ENCODE measurements at places on chromosomes 7 and 10.

DNA sequence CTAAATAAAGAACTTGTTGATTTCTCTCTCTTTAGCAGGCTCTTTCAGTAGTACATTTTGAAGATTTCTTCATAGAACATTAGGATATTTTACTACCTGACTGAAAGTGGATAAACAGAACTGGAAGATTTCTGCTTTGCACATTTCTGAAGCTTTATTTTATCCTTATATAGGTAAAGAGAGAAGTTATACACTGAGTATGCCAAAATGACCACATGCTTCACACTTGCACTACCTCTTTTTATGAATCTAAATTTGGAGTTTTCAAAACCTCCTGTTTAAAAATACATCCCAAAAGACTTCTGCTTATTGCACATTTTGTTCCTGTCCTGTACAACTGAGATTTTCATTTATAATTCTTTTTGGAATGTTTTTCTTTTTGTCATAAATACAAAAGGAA lies 197.4 kb upstream of the PRPS1L1 start:
- DNase-seq, result peak; percentile 27

DNA sequence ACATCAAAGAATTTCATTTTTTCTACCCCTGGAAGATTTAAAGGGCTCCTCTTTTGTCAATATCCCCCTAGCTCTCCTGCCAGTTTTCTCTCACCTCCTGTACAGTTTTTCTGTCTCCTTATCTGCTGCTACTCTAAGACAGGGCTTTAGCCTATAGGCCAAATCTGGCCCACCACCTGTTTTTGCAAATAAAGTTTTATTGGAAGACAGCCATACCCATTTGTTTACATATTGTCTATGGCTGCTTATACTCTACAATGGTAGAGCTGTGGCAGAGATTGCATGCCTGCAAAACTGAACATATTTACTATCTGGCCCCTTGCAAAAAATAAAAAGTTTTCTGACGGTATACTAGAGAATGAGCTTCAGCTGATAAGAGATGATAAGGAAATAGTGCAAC lies 37.4 kb upstream of the GARS1 start:
- DNase-seq, result no peak

DNA sequence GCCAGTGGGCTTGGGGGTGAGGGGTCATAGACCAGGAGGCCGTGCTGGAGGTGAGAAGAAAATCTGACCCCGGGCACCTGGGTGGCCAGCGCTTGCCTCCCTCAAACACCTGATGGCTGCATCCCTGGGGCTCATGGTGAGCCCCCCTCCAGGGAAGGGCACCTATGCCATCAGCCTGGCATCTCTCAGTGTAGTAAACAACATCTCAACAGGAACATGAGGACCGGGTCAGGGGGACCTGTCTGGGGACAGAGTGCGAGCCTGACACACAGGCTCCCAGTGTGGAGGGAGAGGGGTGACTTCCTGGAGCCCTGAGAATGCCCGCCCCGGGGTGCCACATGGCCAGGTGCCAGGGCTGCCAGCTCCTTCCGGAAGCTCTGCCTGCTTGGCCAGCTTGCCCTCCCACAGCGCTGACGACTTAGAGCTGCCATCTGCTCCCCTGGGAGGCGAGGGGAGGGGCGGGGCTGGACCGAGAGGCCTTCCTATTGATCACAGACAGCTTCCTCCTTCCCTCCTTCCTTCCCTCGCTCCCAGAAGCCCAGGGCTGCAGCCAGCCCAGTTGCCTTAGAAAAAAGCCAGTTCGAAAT lies 12.3 kb downstream of the STX1A start:
- no peak for DNase-seq

GRCh38 chr7:673681-674453 lies 52.6 kb upstream of the DNAAF5 start:
- DNase-seq, result no peak

GRCh38 chr10:79445977-79446757 lies 743 bp upstream of the ZCCHC24 start:
- no peak for DNase-seq

- no peak for DNase-seq
These were observed 407.2 kb upstream of the SHH start for GRCh38 chr7:156219307-156220077.

DNA sequence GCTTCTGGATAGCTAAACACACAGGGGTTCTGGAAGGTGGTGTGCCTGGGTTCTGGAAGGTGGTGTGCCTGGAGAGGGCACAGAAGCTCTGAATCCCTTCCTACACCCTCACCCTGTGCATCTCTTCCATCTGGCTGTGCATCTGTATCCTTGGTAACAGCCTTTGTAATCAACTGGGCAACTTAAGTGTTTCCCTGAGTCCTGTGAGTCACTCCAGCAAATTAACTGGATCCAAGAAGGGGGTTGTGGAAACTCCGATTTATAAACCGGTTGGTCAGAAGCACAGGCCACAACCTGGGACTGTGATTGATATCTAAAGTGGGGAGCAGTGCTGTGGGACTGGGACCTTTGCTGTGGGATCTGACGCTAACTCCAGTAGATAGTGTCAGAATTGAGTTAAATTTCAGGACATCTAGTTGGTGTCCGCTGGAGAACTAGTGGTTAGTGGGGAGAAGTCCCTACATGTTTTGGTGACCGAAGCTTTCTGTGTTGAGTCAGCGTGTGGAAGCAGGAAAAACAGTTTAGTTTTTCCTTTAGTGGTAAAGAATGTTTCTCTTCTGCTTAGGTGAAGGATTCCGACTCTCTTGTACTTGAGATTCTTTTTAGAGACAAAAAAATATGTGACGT lies 228.1 kb downstream of the BMPER start:
- DNase-seq, result no peak

GRCh38 chr10:131211559-131211958 lies 100.0 kb downstream of the TCERG1L start:
- DNase-seq, result no peak

DNA sequence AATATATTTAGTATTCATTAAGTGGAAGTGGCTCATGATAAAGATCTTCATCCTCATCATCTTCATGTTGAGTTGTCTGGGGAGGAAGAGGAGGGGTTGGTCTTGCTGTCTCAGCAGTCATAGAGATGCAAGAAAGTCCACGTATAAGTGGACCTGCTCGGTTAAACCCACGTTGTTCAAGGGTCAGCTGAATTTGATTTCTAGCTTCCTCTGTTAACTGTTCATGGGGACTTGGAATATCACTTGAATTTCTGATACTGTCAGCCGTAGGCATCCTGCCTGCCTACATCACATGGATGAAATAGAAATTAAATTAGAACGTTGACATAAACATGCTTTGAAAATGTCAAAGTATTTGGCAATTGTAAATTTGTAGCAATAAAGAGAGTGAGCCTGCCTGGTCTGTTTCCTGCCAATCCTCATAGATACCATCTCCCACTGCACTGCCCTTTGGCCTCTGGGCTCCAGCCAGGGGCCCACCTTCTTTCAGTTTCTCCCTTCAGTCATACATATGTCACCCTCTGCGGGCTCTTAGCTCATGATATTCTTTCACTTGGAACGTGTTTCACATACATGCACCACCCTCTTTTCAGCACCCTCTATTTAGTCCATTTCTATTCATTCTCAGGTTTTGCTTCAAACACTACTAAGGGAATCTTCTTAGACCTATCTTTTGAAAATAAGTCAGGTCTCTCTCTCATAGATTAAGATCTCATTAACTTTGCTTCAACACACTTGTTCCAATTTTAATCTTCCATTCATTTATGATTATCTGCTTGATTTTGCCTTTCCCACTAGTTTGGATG lies 376.3 kb downstream of the IPMK start:
- no peak for DNase-seq

- no peak for DNase-seq
These were observed 118.2 kb downstream of the CUX1 start for GRCh38 chr7:101935521-101936141.

GRCh38 chr7:2649991-2650390 lies 18.2 kb downstream of the TTYH3 start:
- DNase-seq, result no peak

DNA sequence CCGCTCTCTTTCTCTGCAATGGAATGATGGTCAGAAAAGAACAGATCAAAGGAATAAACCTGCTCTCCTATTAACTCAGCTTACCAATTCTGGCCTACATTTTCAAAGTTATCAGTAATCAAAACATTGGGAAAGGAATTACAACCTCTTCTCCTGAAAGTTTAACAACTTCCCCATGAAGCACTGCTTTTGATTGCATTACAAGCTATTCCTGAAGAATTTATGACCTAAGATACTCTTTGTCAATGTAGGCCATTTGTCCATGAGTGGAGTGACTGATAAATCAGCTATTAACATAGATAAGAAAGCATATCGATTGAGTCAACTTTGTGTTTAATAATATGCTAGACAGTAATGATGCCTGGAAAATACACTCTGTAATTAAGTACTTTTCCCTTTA lies 271.7 kb upstream of the C7orf33 start:
- DNase-seq, result no peak

GRCh38 chr7:126993626-126994213 lies 259.0 kb downstream of the GRM8 start:
- DNase-seq, result no peak

DNA sequence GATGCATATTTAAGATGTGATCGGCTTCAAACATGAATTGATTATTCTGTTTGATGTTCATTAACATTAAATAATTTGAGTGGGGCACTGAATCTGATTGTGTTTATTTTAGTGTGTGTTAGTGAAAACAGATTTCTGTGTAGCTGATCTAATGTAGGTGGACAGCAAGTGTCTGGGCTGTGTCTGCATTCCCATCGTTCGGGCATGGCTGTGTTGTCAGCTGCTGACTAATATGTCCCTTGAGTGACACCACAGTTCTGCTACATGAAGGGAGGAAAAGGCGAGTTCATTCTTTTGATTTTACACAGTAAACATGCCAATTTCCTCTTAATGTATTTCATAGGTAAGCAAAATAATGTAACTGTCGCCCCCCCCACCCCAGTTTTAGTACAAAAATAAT lies 203.0 kb downstream of the CNTNAP2 start:
- DNase-seq, result no peak

GRCh38 chr7:4960363-4960762 lies 1.4 kb upstream of the MMD2 start:
- DNase-seq, result no peak

GRCh38 chr10:26095781-26096180 lies 120.8 kb upstream of the GAD2 start:
- DNase-seq, result no peak

DNA sequence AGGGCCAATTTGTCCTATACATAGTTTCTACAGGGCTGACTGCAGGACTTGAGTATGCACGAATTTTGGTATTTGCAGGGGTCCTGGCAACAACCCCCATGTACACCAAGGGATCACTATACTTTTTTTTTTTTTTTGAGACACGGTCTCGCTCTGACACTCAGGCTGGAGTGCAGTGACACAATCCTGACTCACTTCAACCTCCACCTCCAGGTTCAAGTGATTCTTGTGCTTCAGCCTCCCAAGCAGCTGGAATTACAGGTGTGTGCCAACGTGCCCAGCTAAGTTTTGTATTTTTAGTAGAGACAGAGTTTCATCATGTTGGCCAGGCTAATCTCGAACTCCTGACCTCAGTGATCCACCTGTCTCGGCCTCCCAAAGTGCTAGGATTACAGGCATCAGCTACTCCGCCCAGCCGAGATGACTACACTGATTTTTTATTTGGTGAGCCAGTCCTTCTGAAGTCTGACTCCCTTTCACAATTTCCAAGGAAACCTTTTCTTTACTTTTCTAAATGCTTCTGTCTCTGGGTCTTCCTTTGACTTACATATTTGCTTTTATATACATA lies 19.8 kb downstream of the CFAP70 start:
- DNase-seq, result no peak

- no peak for DNase-seq
These were observed 1372.3 kb upstream of the CELF2 start for GRCh38 chr10:9645404-9645803.

- DNase-seq, result no peak
These were observed 11.9 kb downstream of the CYTH3 start for GRCh38 chr7:6260291-6261187.

- DNase-seq, result no peak
These were observed 182.1 kb downstream of the ZMYND11 start for GRCh38 chr10:317271-317769.

DNA sequence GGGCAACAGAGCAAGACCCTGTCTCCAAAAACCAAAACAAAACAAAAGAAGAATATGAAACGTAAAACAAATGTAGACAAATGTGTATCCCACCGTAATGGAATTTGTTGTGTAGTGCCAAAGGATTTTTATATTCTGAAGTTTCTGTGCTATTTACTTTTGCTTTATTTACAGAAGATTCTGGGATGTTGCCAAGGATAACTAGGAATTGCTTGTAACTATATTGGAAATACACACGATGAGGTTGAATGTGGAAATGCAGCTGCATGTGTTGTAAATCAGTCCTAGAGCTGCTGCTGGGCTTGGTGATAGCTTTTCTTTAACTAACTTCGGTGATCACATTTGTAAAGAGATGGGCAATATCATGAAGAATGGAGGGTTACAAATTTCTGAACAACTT lies 39.5 kb downstream of the GALNT17 start:
- DNase-seq, result no peak

GRCh38 chr10:73183667-73184281 lies 15.9 kb downstream of the FAM149B1 start:
- DNase-seq, result no peak

DNA sequence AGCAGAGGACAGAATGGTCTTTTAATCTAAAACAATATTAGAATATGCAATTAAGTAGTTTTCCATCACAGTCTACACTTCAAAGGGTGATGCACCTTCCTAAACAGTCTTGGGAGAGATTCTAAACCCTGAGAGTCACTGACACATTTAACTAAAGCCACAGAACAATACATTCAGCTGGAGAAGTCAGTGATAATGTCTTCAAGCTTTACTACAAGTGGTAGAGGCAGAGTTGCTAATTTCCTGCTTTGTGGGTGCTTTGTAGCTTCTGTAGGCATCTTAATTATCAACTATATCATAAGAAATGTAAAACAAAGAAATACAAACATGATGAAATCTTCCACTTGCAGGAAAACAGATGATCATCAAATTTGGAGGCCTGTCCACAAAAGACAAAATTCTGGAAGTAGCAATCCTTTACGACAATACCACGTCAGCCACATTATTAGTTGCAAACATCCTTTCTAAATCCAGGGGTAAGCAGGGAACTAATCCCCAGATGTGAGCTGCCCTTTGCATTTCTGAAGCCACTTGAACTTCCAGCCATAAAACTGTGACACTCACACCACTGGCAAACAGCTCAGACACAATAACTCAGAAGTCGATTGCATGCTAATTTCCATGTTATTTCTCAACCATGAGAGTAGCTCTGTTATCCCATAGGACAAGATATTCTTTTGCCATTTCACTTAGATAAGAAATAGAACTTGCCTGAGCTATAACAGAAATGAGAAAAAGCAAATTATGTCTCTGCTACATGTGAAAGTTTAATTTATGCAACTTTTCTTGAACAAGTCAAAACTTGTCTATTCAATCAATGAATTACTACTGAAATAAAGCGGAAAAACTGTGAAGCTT lies 212.2 kb downstream of the FAM107B start:
- DNase-seq, result no peak

DNA sequence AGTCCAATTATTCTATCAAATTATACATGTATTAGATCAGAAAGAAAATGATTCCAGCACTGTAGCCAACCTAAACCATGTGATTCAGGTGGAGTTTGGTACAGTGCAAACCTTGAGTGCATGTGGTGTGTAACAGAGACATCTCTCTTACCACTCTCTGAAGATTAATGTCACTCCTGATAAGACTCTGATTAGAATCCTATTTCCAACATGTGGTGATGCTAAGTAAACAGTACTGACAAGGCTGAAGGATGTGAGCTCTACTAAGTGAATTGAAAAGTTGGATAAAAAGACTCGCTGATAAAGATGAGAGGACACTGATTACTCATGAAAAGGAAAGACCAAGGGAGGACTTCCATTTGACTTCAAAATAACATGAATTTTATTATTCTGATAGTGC lies 232.0 kb downstream of the SDK1 start:
- DNase-seq, result no peak

All from KG1 (cell line).